Amygdala (tissue), 56 donors: ENCODE measurements at places on chromosomes 4 and X.

GRCh38 chr4:40232610-40233009, 35.8 kb downstream of the RHOH start:
- no peak for DNase-seq

DNA sequence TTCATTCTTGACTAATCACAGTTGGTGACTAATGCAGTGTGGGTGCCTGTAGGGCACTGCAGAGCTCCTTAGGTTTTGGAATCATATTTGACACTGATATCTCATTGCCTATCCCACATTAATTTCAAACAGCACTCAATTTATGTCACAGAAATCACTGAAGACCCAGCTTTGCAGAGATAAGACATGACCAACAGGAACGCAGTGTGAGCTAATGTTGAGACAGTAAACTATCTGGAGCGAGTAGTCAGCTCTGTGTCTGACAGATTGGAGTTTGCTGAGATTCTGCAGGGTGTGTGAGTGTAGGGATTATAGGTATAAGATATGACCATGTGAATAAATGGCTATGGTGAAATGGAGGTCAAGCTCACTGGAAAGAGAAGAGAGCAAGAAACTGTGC, 1586.1 kb upstream of the AGA start:
- no peak for DNase-seq

DNA sequence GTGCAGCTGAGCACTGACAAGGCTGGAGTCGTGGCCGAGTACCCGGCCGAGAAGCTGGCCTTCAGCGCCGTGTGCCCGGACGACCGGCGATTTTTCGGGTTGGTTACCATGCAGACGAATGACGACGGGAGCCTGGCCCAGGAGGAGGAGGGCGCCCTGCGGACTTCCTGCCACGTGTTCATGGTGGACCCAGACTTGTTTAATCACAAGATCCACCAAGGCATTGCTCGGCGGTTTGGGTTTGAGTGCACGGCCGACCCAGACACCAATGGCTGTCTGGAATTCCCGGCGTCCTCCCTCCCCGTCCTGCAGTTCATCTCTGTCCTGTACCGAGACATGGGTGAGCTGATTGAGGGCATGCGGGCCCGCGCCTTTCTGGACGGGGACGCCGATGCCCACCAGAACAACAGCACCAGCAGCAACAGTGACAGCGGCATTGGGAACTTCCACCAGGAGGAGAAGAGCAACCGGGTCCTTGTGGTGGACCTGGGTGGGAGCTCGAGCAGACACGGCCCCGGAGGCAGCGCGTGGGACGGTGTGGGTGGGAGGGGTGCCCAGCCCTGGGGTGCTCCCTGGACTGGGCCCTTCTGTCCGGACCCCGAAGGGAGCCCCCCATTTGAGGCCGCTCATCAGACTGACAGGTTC, 24.3 kb downstream of the RGS12 start:
- no peak for DNase-seq

GRCh38 chr4:3232871-3233271, 16.1 kb upstream of the MSANTD1 start:
- no peak for DNase-seq

- DNase-seq: no peak
Observed at GRCh38 chrX:15574017-15574416, 26.7 kb downstream of the ACE2 start.

DNA sequence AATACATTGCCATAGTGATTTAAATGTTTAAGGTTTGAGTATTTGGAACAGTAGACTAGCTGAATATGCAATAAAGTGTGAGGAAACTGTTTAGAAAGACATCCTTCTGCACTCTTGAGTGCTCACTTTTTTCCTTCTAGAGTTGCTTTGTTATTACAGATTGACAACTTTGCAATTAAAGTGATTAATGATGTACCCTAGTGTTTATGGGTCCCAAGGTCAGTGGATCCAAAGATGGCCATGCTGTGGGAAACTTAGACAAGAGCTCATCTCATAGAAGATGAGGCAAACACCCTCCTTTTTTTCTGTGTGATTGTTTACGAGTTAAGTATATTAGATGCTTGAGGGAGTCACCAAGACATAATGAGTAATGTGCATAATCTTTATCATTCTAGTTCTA, 118.8 kb downstream of the PDLIM5 start:
- DNase-seq: no peak

DNA sequence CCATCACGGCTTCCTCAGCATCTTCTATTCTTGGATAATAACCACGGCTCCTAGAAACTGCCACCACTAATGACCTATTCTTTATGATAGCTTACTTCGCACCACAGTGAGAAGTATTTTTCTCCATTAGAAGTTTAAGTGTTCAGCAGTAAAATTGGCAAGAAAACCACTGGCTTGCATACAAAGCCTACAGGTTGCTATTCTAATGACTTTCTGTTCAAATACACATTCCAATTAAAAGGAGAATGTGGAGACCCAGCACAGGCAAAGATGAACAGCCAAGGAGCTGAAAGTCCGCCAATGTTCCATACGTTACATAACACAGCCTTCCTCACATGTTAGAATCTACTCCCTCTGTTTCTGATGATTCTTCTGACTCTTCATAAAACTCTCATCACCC, 875.0 kb upstream of the PRKX start:
- no peak for DNase-seq

DNA sequence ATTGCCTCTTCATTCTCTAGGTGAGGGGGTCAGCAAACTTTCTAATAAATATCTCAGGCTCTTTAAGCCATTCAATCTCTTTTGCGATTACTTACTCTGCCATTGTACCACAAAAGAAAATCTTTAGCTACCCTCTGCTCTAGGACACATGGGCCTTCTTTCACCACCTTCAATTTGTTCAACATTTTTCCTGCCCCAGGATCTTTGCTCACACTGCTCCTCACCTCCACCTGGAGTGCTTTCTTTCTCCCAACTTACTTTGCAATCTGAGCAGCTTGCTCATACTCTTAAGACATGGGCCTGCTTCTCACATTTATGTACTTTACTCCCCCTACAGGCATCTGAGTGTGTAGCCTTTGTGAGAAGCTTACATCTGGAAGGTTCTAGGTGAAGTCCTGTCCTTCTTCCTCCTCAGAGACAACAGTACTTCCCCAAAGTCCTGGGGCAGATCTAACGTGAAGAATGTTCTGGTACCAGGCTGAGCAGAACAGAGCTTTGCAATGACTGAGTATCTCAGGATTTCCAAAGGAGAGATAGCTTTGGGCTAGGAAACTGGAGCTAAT, 55.0 kb upstream of the PRDM5 start:
- DNase-seq: no peak

GRCh38 chrX:153517423-153517822, at the start of gene ATP2B3:
Gene ATP2B3, plus strand, starts transcription at chrX:153517642. Its CDS starts 18,606 bp downstream, at chrX:153536248.
- no peak for DNase-seq

DNA sequence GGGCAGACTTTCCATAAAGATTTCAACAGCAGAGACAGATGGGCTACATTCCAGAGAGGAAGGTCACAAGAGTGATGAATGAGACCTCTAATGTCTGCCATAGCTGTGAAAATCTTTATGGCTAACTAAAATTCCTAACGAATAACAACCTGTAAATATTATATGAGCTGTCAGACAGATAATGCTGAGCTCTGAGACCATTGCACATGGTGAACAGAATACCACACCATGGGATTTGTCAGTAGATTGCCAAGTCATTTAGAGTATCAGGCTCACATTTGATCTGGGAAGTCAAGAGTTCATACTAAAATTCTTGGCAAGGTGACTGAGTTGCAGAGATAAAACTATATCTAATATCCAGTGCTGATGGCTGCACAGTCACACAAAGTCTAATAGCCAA, 259.2 kb upstream of the FTHL17 start:
- no peak for DNase-seq

GRCh38 chrX:119067023-119067739, 5.6 kb upstream of the CT47C1 start:
- DNase-seq: no peak

DNA sequence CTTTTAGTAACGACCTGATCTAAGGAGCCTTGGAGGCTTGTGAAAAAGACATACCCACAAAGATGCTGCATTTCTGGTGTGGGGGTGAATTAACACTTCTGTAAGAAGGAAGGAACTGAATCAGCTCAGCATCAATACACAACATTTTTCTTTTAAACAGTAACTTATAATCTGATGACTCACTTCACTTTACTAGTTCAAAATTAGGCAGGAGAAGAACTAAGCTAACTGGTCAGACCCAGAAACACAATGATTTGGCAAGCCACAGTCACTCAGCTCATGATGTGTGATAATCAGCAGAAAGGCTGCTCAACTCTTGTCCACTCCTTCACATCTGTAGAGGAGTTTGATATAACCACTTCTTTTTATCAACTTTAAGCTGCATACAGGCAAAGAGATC, 4.6 kb downstream of the MMAA start:
- DNase-seq: no peak

DNA sequence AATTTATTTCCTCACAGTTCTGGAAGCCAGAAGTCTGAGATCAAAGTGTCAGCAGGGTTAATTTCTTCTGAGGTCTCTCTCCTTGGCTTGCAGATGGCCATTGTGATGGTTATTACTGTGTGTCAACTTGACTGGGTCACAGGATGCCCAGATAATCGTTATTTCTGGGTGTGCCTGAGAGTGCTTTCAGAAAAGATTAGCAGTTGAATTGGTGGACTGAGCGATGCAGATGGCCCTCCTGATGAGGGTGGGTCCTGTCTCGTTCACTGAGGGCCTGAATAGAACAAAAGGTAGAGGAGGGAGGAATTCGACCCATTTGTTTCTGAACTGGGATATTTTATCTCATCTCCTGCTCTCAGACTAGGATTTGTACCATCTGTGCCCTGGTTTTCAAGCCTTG, 15.7 kb downstream of the SMIM43 start:
- no peak for DNase-seq

DNA sequence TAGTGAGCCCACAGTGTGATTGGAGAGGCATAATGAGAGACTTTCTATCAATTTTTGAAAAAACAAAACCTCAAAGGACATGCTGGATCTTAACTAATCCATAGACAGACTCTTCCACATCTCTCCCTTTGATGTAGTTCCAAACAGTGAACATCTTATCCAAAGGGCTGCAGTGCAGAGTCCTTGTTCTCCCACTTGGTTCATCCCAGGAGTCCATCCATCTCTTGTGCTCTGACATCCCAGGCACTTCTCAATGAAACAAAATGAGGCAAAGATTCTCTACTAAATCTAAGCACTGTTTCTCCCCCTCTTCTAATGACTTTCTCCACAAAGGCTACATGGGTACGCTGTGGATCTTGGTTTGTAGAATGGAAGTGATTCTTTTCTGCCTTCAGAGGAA, 8.3 kb downstream of the SHROOM3 start:
- no peak for DNase-seq

DNA sequence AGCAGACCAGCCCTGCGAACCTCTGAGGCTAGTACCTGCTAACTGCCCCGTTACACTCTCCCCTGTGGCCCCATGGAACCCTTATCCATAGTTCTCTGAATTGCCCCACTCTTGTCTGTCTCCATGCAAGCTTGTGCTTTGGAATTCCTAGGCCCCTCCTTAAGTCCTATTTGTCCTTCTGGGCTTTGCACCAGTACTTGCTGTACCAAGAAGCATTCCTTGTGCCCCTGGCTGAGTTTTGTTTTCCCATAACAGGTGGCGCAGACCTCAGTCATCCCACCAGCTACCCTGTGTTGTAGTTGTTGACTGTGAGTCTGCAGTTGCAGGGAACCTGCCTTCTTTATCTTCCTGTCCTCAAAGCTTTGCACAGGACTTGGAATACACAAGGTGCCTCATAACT, 147.9 kb downstream of the AMMECR1 start:
- no peak for DNase-seq

DNA sequence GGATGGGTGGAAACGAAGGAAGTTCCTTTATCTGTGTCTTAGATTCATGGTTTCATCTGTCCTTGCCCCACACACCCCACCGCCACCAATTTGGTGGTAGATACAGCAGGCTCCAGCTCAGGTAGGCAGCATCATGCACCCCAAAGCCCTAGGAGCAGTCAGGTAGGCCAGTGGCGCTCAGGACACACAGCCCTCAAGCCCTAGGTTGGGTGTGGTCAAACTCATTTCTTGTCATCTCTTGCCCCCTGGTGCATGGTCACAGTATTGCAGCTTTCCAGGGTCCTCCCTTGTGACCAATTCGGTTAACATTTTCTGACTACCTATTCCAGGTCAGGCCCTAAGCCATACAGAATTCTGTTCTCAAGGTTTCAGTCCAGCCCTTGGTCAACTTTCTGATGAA, 14.5 kb upstream of the PRRG3 start:
- DNase-seq: no peak

DNA sequence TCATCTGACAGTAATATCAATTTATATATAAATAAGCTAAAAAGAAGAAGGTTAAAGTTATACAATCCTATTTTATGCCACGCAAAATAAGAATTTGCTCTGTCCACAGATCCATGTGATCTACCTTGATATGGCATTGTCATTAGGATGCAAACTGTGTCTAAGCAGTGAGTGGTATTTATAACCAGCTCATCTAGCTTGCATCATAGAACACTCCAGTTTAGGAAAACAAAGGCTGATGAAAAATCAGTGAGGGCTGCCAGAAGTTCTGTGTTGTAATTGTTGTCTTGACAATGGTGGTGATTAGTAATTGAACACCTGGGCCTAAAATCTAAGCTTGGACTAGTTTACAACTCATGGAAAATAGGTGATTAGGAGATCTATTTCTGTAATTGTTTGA, 111.0 kb downstream of the CPE start:
- DNase-seq: no peak

DNA sequence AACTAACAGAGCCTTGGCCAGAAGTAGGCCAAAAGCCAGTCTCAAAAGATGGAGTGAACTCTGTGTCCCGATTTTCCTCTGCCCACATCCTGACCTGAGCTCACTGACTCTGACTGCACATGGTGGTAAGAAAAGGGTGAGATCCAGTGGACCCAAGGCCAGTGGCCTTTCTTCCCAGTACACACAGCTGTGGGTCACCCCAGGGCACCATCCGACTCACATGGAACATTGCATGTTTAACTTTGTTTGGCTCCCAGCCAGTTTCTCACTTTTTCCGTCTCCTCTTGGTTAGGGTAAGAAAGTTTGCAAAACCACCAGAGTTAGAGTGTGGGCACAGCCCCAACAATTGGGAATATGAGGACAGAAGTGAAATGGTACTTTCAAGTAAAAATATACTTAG, 69.8 kb downstream of the GAB1 start:
- no peak for DNase-seq

DNA sequence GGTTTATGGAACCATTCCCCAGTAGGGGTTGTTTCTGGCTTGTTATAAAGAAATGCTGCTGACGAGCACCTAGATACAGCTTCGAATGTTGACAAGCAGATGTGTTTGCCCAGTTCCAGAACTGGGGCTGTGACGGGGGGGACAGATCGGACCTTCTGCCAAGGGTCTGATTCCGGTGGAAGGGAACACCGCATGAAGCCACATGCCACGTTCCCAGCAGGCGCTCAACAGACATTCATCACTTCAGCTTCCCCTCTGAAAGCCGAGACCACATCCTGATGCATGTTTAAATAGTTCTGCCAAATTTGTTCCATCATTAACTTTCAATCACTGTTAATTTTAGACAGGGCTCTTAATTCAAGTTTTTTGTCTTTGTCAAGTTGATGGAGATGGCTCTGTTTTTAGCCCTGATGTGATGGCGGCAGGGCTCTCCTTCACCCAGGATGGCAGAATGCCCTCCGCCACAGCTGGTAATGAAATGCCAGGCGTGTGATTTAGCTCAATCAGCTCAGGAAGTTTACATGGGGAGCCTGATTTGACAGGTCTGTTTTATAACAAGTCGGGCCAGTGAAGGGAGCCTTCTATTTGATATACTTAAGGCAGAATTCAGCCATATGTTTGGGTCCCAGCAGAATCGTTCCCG, 57.4 kb downstream of the PSAPL1 start:
- no peak for DNase-seq

- DNase-seq: no peak
Observed at GRCh38 chr4:189504220-189504619, 436.5 kb upstream of the FRG1 start.

GRCh38 chr4:169070895-169071218, 60.8 kb upstream of the CBR4 start:
- DNase-seq: no peak
